ENCODE measurements at places on chromosomes 6 and 20.

DNA sequence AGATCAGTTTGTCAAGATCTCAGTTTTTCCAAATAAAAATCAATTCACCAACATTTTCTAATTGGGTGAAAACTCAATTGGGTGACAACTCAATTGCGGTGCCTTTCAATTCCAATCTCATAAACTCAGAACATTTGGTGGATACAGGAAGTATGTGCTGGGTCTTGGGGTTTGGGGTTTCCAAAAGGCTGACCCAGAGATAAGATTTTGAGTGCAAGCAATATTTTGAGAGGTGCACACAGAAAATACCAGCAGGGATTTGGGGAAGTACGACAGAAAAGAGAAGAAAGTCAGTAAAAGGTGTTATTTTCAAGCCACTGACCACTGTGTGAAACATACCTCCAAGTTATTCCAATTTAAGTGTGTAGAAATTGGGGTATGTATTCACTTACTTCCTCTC lies 258.0 kb downstream of the PHACTR1 start:
- DNase-seq, result no peak

DNA sequence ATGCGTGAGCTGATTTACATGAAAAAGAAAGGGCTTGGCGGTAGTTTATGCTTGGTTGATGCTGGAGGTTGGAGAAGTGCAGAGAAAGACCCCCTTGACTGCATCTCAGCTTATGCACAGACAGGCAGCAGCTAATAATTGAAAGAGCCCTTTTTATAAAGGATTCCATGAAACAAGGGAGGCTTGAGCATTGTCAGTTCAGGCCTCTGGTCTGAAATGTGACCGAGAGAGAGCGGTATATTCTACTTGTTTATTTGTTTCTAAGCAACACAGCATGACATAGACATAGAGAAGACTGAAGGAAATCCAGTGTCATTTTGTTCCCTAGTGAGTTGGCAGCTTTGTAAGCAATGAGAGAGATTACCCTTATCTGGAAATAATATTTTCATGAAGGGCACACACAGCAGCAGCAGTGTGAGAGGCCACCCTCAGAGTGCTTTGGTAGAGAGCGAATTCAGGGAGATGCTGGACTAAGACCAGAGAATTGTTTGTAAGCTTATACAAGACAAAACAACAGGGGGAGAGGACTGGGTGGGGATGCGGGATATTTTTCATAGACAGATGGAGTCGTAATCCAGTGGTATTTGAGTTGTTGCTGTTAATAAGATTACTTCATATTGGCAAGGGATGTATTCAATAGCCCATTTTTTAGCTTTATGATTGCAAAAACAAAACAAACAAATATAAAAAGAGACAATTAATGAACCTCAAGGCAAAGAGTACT lies 34.6 kb upstream of the LAMA2 start:
- no peak for DNase-seq

DNA sequence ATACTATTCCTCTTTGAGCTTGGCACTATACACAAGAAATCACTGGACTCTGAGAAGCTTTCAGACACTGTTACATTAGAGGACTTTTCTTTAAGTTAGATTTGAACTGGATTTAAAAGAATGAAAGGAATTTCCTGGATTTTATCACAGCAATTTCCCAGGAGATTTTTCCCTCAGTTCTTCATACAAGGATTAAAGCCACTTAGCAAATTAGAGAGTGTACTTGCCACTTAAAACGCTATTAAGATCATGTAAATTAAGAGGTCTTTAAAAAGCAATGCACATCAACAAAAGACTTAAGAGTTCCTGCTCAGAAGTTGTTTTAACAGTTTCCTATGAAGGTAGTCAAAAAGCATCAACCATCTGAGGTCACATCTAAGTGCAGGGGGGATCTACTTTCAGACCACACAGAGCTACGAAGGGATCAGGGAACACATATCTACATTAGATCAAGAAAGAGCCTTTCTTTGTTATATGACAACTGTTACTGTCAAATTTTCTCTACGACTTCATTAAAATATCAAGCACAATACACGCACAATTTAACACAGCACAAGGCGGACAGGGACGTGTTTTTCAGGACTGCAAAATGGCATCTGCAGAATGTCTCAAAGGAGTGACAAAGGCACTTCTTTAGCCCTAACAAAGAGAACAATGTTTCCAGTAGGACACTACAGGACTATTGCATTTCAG lies 65.8 kb downstream of the EPB41L2 start:
- no peak for DNase-seq

- no peak for DNase-seq
These were observed 243.9 kb upstream of the TCF21 start for GRCh38 chr6:133644892-133645619.

DNA sequence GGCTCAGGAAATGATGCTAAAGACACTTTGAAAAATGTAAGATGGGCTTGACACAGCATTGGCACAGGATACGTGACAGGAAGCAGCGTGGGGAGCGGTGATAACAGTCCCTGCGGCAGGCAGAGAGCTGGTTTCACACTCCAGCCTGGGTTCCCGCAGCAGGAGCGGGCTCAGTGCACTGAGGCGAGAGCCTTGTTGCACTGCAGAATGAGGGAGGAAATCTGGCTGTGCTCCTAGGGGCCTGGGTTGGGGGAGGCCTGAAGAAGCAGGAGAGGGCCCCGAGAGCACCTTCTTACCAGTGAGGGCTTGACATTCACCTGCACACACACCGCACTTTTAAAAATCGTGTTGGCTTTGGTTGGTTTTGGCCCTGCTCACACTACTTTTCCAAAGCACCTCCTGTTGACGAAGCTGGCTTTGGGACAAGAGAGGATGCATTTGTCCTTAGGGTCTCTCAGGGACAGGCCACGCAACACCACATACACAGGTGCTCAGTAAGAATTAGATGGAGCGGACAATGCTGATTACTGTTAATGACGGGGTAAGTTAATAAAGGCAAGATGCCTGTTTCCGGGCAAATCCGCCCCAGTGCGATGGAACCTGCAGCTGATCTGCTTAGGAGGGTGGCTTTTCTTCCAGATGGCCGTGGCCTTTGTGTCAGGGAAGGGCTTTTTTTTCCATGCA lies 49.4 kb upstream of the ARMC2 start:
- peak; percentile 22 for DNase-seq

DNA sequence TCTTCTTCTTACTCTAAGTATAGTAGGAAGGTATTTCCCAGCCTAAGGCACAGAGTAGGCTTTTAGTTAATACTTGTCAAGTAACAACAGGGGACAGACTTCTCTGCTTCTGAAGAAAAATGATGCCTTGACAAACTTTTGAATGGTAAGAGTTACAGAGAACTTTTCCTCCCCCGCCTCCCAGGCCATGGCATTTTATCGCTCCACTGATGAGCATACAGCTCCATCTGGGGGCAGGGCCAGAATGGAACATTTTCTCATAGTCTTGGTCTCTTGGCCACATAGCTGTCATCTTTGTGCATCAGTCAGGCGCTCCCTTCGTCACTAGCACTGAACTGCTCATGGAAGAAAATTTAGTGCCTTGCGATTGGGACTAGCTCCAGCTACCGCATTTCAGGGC lies 1066.8 kb upstream of the CITED2 start:
- DNase-seq, result no peak

GRCh38 chr6:99066044-99066443 lies 118.3 kb upstream of the FBXL4 start:
- no peak for DNase-seq

GRCh38 chr6:110622912-110623578 lies 146.6 kb upstream of the SLC22A16 start:
- no peak for DNase-seq

DNA sequence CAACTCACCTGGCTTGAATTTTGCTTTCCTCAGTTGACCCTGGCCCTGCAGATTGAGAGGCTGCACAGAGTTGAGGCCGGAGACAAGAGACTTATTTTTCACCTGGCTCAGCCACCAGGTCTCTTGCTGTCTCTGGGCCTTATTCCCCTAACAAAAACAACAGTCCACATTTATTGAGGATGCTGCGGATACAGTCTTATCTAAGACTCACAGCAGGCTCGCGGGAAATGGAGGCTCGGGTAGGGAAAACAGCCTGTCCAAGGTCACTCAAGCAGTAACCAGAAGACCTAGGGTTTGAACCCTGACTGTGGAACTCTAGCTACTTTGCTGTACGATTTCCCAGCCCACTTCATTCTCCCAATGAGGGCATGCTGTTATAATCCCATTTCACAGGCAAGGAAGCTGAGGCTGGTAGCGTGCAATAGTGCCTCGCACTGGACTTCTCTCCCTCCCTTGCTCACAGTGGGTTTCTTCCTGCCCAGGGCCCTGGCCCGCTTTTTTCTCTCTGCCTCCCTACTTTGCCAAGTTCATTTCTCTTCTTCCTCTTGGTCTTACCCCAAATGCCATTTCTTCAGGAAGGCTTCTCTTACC lies 57.7 kb downstream of the RBM38 start:
- DNase-seq, result no peak

DNA sequence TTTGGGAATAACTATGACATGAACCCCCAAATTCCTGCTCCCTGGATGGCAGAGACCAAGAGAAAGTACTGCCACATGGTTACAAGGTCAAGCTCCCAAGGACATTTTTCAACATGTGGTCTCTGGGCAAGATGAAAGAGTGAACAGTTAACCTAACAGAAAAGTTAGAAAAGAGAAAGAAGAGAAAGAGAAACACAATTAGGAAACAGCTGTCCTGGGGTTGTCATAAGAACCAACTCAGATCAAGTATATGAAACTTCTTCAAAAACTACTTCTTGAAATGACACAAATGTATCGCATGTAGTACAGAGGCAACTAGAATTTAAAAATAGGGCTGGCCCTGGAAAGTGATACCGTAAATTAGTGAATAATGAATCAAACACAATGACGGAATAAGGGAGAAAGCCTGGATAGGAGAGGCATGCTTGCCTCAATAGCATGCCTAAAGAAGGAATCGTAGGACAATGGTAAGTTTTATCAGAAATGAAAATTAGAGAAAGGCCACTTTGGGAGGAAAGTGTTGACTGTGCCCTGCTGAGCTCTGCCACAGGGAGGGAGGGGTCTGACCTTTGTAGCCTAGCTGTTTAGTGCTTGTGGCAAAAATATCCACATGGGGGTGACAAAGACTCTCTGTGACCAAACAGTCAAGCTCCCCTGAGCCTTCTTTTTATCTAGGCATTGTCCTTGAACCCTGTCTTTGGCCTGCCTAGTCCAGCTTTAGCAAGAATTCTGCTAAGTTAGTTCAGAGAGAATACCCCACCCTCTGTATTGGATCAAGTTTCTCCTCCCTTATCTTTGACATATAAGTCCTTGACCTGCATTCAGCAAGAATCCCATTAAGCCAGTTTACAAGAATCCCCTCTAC lies 4.3 kb upstream of the DCBLD1 start:
- DNase-seq, result no peak

DNA sequence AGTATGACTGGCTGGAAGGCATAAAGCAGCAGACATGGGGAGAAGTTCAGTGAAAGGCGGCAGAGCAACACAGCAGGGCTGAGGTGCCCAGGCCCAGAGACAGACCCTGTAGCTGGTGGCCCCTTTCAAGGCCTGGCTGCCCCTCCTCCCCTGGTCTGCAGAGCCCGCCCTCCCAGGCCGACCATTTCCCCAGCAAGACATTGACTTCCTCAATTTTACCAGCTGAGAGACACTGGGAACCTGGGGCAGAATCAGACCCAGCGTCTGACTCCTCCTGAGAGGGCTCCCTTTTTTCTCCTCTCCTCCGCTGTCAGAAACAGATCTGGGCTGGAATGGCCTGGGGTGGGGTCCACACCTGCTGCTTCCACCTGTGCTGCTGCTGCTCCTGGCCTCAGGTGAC lies at the start of gene TREML4:
TSS of gene TREML4 (plus strand) at position 254 of the 400 bp plus-strand sequence. CDS start at position 333, 79 bp downstream.
- no peak for DNase-seq

DNA sequence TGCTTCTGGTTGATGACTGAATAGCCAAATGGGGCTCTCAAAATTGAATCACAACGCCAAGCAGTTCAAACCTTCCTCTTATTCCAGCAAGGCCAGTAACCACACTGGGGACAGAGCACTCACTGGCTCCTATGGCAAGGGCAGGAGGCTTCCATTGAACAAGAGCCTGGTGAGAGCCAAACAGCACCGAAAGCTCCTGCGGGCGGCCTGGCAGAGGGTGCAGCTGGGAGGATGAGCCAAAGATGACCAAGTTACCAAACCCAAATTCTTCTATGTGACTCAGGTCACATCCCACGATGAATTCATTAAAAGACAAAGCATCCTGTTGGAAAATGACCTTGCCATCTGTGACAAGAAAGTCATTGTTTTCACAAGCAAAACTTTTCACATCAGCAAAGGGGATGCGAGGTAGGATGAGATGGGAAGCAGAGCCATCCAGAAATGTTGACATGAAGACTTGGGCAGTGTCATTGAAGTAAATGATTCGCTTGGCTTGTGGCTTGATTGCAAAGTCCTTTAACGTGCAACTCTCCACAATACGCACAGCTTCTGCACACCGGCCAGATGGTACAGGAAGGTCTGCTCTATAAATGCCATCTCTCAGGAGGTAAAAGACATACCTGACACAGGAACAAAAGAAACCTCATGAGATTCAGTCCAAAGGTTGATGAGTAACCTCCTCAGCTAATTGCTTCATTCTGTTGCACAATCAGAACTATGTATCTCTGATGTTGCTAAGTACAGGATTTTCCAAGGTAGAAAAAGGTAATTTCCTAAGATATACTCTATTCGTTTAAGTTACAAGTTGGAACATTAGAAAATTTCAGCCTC lies 36.3 kb downstream of the ROS1 start:
- no peak for DNase-seq

DNA sequence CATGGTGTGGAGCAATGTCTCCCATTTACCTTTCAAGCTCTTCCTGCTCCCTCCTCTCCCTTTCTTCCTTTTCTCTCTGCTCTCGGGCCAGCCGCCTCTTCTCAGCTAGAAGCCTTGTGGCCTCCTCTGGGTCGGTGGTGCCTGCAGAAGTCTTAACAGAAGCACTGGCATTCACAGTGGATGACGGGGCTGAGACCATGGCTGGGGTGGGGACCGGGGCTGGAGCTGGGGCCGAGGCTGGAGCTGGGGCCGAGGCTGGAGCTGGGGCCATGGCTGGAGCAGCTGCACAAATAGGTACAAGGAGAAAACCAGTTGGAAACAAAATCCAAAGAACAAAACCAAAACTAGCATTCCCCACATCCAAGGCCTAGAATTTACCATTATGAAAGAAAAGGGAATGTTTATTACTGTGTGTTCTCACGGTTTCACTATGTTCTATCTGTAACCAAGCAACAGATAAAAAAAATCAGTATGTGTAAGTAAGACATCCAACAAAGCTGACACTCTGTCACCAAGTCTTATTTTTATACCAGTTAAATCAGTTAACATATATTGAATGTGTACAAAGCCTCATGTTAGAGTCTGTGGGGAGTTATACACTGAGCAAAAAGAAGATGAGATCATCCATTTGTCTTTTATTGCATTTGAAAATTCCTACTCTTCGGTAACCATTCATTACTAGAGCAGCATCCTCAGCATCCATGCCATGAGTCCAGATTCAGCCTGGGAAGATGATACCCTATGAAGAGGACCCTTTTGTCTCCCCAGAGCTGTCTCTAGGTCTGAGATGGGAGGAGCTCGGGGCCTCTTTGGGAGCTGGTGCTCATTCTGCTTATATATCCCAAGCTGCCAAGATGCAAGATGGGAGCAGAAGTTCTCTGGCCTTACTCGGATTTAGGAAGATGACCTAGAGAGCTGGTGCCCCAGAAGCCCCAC lies 73.0 kb upstream of the BCLAF1 start:
- DNase-seq, result no peak

DNA sequence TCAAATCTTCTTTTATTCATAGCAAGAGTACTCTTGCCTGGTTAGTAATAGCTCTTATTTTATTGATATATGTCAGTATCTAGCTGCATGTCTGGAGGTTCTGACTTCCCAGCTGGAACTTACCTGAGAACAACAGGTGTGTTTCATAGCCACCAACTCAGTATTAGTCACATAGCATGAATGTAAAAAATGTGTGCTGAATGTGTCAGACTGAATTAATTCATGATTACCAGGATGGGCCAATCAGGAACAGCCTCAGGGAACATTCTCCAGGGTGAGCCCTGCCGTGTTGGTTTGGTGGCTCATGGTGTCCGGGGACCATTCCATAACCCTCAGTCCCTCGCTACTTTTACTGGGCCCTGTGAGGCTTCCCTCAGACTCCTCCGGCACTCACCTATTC lies 99.7 kb downstream of the TULP4 start:
- DNase-seq, result no peak

Data from stimulated activated CD8-positive, alpha-beta memory T cell treated with anti-CD3 and anti-CD28 coated beads, Interleukin-12 subunit alpha, Interleukin-12 subunit beta, amount 100 ng/mL, for 4 hours (primary cell).